ENCODE measurements at places on chromosomes 6 and 20.

- DNase-seq, result no peak
Observed at GRCh38 chr6:78400076-78400475, 467.3 kb upstream of the IRAK1BP1 start.

DNA sequence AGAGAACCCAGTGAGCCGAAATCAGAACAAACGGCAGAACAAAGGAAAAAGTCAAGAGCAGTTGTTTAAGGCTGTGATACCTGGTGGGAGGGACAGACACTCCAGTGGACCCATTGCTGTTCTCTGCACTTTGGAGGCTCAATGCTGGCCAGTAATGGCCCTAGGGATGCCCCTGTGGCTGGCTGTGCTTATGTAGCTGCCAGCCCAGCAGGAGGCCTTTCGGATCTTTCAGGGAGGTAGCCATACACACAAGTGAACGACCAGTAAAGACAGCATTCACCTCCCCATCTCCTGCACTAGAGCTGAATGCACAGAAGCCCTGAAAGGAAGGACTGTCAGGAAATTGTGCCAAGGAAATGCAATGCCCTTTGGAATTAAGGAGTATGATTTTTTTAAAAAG lies 34.3 kb downstream of the GPLD1 start:
- no peak for DNase-seq

- DNase-seq, result no peak
Observed at GRCh38 chr6:811191-811590, 118.3 kb upstream of the EXOC2 start.

DNA sequence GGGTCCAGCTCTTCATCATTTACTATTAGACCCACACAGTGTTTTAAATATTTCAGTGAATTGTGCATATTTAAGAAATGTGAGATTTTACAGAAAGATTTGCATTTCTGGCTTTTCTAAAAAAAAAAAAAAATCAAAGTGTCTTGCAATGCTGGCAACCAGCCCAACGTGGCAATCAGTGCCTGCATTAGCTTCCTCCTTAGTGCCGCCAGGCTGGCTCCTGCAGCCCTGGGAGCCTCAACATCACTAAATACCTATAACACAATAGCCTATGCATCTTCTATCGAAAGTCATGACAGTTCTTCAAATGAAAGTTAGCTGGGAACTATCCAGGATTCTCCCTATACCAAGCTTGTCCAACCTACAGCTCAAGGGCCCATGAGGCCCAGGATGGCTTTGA lies 9.4 kb upstream of the CD93 start:
- no peak for DNase-seq
